ENCODE measurements at places on chromosomes 2 and 18. TPM values are rescaled to one million over a fixed set of nuclear protein-coding genes. Genes with fewer than 3 reads are reported as not detected.

FAM237A gene
- not detected for total RNA-seq

ITGA4 gene
- 152 TPM for total RNA-seq

IL36RN gene
- total RNA-seq, result not detected

RNF149 gene
- 64.2 TPM for total RNA-seq

SERPINB3 gene
- total RNA-seq, result not detected

FTCDNL1 gene
- total RNA-seq, result 1.5 TPM

GRCh38 chr2:1743396-1744150, 742 bp downstream of the PXDN start:
- peak; percentile 10 for DNase-seq

GRCh38 chr2:223644136-223644535, 42.0 kb upstream of the SCG2 start:
- no peak for DNase-seq

- no peak for DNase-seq
Observed at GRCh38 chr2:67641312-67642045, 244.3 kb downstream of the ETAA1 start.

DNA sequence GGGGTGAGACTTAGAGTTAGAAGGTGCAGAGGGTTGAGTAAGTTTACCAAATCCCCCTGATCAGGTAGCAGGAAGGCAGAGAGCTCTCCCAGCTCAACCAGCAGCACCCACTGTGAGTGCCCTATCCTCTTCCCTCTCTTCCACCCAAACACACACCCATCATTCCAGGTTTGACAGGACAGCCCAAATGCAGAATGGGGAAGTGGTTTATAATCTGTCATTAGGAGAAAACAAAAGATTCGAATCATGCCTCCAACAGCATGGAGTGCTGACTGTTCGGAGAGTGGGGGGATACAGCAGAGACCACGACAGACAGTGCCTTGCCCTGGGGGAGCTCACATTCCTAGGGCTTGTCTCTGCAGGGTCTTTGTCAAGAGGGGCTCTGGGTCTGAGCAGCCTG, 11.7 kb downstream of the CXCR2 start:
- DNase-seq, result no peak

GRCh38 chr2:113283704-113284284, 5.1 kb upstream of the PAX8 start:
- no peak for DNase-seq

- DNase-seq, result no peak
Observed at GRCh38 chr2:186531257-186531775, 45.3 kb downstream of the ZC3H15 start.

- DNase-seq, result no peak
Observed at GRCh38 chr18:37482433-37482832, 83.2 kb downstream of the CELF4 start.

DNA sequence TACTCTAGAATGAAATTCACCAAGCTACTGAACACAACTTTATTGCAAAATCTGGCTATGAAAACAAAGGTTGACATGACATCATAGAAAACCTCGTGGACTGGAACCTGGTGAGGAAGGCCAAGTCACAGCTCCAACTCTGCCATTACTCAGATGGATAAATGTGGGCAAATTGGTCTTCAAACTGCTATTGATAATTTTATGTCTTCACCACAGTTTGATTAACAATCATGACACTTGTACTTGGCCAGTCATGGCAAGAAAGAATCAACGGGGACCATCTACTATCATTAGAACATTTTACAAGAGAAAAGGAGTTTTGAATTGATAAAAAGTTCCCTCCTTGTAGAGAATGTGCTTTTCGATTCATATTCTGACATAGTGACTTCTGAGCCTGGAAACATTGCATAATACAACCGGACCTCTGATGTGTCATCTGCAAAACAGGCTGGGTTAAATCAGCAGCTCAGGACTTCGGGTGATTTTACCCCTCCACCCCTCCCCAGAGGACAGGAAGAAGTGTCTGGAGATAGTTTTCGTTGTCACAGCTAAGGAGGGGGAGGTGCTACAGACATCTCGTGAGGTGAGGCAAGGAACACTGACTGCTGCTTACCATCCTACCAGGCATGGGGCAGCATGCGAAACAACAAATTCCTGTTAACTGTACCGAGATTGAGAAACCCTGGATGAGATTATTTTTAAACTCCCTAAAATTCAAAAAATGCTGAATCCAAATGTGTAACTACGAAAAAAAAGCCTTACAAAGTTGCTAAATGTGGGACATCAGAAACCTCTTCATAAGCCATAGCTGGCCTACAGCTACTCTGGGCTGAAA, 8.4 kb downstream of the L3MBTL4 start:
- DNase-seq, result no peak

- DNase-seq, result peak; percentile 49
Observed at GRCh38 chr2:233165895-233166661, 85.4 kb upstream of the ATG16L1 start.

DNA sequence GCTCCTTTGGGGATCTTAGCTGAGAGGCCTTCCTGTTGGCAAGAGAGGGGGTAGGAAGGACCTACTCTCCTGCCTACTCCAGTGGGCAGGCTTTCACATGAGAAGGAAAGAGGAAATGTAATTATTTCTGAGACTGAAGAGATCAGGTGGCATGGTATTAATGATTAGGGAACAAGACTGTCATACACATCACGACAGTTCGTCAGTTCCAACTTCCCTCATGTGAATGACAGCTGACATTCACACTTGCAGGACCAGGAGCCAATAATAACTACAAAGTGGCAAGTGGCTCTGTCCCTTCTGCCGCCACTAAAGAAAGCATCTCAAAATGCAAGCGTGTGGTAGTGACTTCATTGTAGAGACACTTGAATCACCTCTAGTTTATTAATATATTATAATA, 90.0 kb downstream of the ZCCHC2 start:
- DNase-seq, result no peak

DNA sequence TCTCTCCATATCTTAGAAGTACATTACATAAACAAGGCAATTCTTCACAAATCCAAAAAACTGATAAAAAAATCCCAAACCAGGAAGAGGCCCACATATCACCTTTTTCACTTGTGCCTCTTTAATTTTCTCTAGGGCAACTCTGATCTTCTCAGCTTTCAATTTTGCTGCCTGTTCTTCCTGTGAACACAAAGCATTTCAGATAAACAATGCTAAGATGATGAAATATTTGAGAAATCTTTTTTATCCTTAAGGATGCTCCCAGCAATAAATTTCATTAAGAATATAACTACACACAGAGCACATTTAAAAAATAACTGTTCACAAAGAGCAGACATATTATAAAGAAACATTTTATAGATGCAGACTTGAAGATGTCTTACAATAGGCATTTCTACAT, 73.4 kb downstream of the RAPH1 start:
- no peak for DNase-seq

DNA sequence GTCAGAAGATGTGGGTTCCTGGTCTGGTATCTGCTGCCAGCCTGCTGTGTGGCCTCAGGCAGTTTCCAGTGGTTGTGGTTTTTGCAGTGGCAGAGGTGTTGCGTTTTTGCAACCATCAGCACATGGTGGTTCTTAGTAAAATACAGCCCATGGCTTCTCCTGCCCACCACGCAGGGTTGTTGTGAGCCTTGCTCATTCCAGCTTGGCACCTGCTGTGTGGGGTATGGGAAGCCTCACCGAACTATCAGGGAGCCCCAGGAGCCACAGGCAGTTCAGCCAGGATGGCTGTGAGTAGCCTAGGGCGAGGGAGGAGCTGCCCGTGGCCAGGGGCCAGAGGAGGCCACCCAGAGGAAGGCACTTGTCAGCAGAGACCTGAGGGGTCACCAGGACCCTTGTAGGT, 9.8 kb downstream of the ARID5A start:
- DNase-seq, result peak; percentile 49

Measured in activated CD8-positive, alpha-beta T cell treated with anti-CD3 and anti-CD28 coated beads, Interleukin-2, amount 10 ng/mL, durations not matched to agents 7 days and 5 days (primary cell).